ENCODE measurements at places on chromosomes 11 and 22.

- DNase-seq = peak; percentile 83
These were observed 1.6 kb downstream of the DIXDC1 start for GRCh38 chr11:111938687-111939160.

- DNase-seq = no peak
These were observed 13.4 kb upstream of the ACR start for GRCh38 chr22:50724616-50725015.

DNA sequence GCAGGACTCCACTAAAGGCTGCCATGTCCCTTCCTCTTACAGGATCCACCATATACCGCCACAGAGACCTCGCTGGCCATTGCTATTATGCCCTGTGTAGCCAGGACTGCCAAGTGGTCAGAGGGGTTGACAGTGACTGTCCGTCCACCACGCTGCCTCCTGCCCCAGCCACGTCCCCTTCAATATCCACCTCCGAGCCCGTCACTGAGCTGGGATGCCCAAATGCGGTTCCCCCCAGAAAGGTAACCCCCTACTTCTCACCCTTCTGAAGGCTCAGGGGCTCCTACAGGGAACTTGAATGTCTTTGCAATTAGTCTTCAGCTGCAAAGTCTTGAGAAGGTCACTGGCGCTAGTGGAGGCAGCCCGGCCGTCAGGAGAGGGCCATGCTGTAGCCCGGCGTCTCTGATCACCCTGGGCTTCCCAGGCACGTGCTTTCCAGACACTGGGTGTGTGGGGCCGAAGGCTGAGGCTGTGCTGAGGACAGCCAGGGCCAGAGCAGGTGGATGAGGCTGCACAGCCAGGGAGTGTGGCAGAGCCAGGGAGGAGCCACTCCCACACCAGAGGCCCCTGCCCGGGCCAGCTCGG, 30.0 kb upstream of the MUC5B start:
- no peak for DNase-seq

DNA sequence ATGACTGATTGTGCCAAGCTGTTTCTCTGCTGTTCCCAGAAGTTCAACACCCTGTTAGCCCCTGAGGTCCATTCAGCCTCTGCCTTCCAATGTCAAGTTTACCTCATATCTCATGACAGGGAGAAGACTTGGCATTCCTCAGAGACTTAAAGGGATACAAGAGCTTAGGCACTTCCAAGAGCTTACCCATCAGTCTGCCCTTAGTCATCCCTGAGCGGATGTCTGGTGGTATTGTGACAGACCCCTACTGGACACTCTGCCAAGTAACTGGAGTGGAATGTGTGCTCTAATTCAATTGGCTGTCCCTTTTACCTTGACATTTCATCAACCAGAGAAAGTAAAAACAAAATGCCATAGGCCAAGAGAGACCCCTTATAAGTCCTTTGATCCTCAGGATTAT, 151.5 kb downstream of the AASDHPPT start:
- peak; percentile 29 for DNase-seq

GRCh38 chr22:47435826-47436225, 673.4 kb downstream of the TBC1D22A start:
- DNase-seq = no peak

- DNase-seq = peak; percentile 14
These were observed 42.8 kb upstream of the CCND1 start for GRCh38 chr11:69598147-69598546.

- DNase-seq = peak; percentile 27
These were observed 59.8 kb downstream of the CEP57 start for GRCh38 chr11:95850137-95850536.

DNA sequence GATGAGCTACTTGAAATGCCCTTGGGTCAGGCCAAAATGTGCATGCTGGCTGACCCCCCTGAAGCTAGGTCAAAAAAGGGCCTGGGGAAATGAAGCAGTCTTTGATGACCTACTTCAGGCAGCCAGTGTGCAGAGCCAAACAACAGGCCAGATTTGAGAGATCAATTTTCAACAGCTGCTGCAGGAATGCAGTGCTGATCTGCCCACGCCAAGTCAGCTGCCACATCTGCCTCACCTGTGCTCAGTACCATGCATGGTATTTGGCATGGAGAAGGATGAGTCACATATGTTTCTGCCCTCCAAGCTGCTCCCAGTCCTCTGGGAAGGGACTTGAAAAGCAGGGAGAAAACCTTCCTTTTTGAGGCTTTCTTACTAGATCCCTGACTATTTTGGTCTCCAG, 35.8 kb downstream of the MTNR1B start:
- DNase-seq = peak; percentile 49

DNA sequence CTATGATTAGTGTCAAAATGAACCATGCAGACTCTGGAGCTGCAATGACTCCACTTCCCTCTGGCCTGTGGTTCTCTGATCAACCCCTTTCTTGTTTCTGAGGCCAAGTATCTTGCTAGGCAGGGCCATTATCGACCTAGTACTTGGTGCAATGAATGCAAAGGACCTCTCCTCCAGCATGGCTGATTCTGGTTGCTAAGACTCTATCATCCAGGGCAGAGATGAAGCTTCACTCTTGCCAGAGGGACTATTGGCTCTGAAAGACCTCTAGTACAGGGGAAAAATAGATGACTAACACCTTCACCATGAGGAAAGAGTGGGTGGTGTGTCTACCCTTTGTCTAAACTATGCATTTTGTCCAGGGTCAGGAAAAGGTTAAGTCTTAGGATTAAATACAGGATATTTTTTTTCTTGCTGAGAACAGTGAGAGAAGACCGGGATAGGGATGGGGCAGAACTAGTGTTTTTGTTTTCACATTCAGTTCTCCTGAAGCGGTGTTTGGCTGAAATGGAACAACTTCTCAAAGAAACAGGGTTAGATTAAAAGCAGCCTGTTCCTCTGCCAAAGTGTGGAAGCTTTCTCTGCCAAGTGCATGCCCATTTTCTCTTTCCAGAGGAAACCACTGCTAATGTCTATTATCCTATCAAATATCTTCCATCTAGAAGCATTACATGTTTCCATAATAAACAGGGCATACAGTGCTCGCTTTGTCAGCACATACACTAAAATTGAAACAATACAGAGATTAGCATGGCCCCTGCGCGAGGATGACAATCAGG, 5.0 kb upstream of the MTFP1 start:
- peak; percentile 93 for DNase-seq

GRCh38 chr11:128335729-128336128, 251.6 kb downstream of the ETS1 start:
- DNase-seq = no peak

GRCh38 chr11:16935518-16936302, 78.5 kb downstream of the PLEKHA7 start:
- DNase-seq = peak; percentile 65

- DNase-seq = peak; percentile 37
These were observed 139.2 kb downstream of the WNT11 start for GRCh38 chr11:76067099-76067498.

- peak; percentile 52 for DNase-seq
These were observed 11.2 kb downstream of the KREMEN1 start for GRCh38 chr22:29083933-29084591.

DNA sequence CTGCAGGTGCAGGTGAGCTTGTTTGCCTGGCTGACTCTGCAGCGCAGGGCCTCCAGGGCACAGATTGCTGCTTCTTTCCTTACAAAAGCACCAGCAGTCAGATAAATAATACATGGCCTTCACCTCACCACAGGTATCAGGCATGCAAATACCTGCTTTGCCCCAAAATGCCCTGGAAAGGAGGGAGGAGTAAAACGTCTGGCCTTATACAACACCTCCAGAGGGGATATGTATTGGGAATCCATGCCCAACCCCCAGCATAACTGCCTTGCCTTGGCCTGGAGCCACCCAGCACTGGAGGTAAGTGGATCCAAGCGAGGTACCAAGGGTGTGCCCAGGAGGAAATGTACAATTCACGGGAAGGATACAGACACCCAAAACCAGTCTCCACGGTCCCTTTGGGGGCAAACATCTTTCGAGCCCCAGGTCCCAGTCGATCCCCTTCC, 860 bp downstream of the TMEM184B start:
- no peak for DNase-seq

DNA sequence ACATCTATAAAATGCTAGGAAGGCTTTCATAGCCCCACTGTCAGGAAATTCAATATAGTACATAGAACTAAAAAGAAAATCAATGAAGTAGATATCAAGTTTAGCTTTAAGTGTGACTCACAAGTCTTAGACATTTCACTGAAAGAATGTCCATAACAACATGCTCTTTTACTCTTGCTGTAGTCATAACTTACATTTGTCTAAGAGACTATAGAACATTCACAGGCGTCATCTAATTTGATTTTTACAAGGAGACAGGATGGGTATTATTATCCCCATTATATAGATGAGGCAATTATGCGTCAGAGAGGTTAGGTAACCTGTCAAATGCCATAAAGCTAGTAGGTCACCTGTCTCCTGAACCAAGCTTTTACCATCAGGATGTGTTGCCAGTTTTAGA, 36.9 kb downstream of the BDNF start:
- no peak for DNase-seq

- DNase-seq = no peak
These were observed 1.4 kb upstream of the STIM1 start for GRCh38 chr11:3853899-3854659.

- DNase-seq = no peak
These were observed 37.6 kb downstream of the TRMU start for GRCh38 chr22:46373159-46373558.

- no peak for DNase-seq
These were observed 32.5 kb upstream of the NUCB2 start for GRCh38 chr11:17244046-17244445.

DNA sequence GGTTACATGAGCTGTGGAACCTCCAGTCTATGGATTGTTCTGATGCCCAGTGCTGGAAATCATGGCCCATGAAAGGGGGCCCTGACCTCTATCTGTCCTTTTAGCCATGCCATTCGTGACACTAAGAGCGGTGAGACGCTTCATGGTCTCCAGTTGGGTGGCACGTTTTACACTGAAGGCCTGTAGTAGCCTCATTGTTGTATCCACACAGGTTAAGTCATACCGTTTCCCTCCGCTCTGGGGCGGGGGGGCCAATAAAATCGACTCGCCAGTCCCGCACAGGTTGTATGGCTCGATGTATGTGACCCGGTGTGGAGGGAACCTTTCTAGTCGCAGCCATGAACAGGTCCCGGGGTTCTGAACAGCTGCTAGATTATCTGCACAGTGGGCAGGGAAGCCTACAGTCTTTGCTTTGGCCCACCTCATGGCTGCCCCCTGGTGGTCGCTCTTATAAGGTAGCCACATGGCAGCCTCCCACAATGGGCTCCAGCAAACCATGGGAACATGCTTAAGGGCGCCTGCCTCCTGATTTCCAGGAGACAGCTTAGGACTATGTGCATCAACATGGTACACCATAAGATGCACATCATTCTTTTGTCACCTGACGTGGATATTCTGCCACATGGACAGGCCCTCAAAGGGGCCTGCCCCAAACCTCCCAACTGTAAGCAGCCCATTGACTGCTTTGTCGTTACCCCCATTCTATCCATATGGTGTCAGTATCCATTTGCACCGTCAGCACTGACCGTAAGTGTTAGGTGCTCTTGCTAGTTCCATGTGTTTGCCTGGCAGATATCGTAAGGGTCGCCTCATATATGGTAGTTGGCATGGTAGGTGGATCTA, 19.7 kb upstream of the APOL3 start:
- DNase-seq = peak; percentile 63

DNA sequence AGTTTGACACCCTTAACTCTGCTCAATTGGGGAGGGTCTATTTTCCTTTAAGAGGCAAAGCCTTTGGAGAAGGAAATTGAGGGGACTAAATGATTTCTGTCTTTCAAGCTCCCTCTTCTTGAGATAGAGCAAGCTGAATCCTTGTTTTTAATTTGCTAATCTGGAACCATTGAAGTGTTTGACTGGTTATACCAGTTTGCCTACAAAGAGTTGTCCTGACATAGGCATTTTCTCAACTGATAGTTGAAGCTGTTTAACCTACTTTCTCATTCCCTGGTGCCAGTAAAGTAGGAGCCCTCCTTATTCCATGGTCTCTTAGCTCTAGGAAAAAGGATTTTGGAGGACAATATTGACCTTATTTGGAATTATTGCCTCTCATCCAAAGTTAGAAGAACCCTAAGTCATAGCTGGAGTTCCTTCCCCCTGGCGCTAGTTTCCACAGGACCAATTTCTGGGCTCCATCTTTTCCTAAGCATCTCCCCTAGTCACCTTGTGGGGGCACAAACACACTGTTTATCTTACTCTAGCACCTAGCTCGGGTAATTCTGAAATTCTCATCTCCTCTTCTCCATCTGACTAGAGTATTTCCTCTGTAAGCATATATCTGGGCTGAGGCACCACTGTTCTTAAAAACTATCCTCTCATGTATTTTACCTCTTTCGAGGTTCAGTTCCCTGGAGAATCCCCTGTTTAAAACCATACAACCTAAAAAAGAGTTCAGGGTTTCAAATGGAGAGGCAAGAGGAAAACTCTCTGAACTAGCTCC, 7.4 kb downstream of the ZDHHC5 start:
- no peak for DNase-seq

GRCh38 chr22:37910890-37911672, 5.0 kb downstream of the MICALL1 start:
- DNase-seq = no peak

DNA sequence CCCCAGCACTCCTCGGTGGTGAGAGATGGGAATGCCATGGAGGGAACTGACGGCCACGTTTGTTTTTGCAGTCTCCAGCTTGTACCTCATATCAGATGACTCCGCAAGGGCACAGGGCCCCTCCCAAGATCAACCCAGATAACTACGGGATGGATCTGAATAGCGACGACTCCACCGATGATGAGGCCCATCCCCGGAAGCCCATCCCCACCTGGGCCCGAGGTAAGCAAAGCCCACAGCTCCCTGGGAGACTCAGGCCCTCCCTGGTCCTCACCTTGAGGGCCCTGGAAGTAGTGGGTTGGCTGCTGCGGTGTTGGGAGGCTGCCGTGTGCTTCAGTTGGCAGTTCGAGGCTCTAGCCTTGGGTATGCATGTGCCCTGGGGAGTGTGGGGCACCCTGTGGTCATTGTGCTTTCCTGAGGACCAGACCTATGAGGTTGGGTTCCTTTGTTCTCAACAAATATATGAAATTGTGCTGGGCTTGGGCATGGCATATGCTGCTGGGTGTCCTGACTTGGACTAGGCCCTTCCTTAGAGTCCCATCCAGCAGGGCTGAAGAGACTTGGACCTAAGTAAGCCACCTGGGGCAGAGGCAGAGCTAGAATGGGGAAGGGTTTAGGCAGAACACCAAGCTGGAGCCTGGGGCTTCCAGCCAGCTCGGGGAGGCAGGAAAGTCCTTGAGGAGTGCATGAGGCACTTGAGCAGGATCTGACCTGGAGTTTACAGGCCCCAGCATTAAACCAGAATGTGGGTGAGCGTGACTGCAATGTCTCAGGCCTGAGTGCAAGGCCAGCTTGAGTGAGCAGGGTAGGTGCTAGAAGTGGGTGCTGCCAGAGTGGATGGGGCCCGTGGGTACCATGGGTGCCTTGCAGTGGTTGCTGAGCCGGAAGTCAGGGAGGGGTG, 26.4 kb downstream of the INCENP start:
- DNase-seq = no peak

- peak; percentile 88 for DNase-seq
These were observed 20.2 kb downstream of the BLID start for GRCh38 chr11:122095681-122096262.

DNA sequence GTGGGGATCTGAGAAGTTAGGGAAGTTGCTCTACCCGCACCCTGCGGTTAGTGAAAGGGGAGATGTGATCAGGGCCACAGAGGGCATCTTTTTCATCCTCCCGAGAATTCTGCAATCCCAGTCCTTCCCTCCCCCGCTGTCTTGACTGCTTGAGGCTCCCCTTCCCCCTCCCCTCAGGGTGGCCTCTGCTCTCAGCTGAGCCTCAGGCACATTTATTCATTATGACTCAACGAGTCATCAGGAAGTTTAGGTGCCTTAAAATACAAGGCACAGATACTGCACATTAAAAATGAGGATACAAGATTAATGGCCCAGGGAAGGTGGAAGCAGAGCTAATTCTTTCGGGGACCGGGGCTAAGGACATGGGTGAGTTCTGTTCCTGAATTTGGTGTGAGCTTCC, 104.0 kb downstream of the CACNA1I start:
- DNase-seq = no peak
